ENCODE measurements at places on chromosomes 5 and 9. TPM values are rescaled to one million over a fixed set of nuclear protein-coding genes. Genes with fewer than 3 reads are reported as not detected.

The GPX8 gene
- 120 TPM for total RNA-seq

- DNase-seq = no peak
Observed at GRCh38 chr9:11892401-11892800, 800.8 kb upstream of the TYRP1 start.

The DND1 gene
- total RNA-seq = not detected

- no peak for DNase-seq
Observed at GRCh38 chr5:19988457-19988856, 457 bp upstream of the CDH18 start.

GRCh38 chr5:32057187-32058096 is 116.7 kb downstream of the GOLPH3 start:
- DNase-seq = no peak

DNA sequence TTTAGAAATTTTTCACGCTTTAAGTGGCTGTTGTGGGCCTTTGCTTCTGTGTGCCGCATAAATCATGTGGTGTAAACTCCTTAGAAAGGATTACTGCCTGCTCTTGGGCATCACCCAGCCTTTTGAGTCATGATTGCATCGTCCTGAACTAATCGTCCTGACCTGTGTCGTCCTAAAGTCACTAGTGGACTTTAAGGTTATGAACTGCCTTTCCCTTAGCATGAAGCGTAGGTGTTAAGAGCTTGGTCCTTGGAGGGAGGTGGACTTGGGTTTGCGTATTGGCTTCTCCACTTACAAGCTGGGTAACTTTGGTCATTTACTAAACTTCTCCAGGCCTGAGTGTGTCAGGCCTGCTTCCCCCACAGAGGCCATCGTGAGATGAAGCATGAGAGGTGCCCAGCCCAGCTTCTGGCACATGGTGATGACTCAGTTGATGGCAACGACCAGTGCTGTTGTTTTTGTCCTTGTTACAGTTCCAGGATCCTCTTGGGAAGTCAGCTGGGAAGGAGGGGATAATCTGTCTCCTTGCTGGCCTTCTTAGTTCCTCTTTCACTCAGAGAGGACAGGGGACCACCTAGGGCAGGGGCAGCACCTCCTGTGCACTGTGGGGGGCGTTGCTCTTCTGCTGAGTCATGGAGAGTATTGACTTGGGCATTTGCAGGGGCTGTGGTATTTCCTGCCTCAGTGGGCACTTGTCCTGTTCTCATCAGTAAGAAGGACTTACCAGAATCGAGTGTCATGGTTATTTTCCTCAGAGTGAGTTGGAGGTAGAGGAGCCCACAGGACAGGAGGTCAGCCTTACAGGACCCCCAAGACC is 54.2 kb upstream of the NCS1 start:
- no peak for DNase-seq

DNA sequence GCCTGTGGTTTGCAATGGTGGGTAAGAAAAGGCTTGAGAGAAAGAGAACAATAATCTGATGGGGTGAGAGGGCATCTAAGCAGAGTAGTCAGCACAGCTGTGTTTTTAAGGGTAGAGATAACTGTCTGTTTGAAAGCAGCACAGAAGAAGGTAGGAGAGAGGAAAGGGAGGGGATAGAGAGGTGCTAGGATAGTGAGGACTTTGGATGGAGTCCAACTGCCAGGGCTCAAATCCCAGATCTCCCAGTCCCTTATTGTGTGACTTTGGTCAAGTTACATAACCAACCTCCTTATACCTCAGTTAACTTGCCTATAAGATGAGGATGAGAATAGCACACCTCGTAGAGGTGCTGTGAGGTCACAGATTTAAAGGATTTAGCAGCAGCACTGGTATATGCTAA is 55.6 kb downstream of the GPR21 start:
- DNase-seq = no peak

DNA sequence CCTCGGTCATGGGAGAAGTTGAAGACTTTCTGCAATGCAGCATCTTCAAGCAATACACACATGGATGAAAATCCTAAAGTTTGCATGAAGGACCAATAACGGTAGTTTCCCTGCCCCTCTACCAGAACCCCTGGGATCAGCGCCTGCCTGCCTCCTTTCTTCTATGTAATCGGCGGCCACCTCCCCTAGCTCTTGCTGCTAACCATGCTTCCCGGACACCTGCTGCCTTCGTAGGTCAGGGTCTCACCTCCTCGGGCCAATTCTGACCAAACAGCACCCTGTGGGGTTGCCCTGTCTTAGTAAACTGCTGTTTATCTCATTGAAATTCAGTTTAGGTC is 388 bp upstream of the MED10 start:
- DNase-seq = no peak

GRCh38 chr9:93864840-93865239 is 90.3 kb downstream of the BARX1 start:
- no peak for DNase-seq

DNA sequence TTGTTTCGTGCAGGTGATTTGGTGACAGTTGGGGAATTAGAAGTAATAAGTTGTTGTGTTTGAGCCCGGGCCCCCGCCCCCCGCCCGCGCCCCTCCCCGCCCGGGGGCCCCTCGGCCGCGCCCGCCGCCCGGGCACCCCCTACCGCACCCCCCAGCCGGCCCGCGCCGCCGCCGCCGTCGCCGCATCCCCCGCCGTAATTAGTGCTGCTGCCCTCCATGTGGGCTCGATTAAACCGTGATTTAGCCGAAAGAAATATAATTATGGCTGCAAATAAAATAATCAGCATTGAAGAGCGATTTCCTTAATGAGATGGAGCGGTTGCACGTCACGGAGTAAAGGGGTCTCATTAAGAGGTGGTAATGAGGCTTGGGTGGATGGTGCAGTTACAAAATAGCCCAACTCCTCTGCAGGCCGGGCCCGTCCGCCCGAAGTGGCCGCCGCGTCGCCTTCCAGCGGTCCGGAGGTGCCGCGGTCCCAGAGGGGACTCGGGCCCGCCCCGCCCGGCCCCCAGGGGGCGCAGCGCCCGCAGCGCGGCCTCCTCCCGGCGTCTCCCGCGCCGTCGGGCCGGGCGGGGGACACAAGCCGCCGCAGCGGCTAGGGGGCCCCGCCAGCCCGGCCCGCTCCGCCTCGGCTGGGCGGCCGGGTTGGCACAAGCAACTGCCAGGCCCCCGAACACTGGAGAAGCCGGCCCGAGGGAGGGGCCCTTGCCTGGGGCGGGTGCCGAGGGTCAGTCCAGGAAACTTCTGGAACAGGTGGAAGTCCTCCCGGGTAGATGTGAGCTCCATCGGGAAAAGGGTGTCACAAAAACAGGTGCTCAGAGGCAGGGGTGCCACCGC is 6.9 kb upstream of the OTP start:
- no peak for DNase-seq

The LCN9 gene
- total RNA-seq = not detected

DNA sequence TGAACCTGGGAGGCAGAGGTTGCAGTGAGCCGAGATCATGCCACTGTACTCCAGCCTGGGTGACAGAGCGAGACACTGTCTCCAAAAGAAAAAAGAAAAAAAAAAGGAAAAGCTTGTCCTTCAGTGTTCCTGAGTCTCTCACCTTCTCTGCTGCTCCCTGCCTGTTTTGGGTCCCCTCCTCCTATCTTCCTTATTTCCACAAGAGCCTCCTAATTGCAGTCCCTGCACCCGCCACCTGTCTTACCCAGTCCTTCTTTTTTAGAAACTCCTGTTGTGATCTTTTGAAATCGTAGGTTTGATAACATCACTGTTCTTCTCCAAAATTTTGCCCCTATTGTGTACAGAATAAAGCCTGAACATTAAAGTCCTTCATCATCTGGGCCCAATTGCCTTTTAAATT is 234.9 kb downstream of the SH3GL2 start:
- no peak for DNase-seq

Data from urinary bladder (tissue), 4 donors.